ENCODE measurements at places on chromosomes 6 and 20.

GRCh38 chr6:144317736-144318135 lies 32.6 kb downstream of the UTRN start:
- DNase-seq = no peak

DNA sequence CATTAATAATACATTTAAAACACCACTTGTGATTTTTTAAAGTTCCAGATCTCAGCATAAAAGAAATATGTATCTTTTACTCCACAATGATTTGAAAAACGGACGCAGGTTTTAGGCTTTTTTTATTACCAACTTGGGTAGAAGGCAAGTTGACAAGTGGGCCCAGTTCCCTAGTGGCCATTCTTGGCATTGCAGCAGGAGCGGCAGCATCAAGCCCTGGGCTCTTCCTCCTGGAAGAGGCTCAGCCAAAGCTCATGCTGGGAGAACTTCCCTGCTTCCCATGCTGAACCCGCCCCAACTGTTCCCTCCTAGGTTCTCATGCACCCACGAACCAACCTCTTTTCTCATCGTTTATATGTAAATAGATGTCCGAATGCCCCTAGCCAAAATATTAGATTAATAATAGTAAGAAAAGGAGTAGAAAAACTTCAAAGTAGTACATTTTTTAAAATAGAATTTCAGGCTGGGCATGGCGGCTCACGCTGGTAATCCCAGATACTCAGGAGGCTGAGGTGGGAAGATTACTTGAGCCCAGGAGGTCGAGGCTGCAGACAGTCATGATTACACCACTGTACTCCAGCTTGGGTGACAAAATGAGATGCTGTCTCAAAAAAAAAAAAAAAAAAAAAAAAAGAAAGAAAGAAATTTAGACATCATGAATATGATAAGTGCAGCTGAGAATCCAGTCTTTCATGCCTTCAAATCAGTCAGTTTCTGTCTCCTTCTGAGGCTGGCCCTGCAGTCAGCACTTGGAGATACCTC lies 18.2 kb upstream of the MYB start:
- no peak for DNase-seq

- DNase-seq = no peak
Measured at GRCh38 chr20:62964700-62965099, 12.2 kb downstream of the SLC17A9 start.

DNA sequence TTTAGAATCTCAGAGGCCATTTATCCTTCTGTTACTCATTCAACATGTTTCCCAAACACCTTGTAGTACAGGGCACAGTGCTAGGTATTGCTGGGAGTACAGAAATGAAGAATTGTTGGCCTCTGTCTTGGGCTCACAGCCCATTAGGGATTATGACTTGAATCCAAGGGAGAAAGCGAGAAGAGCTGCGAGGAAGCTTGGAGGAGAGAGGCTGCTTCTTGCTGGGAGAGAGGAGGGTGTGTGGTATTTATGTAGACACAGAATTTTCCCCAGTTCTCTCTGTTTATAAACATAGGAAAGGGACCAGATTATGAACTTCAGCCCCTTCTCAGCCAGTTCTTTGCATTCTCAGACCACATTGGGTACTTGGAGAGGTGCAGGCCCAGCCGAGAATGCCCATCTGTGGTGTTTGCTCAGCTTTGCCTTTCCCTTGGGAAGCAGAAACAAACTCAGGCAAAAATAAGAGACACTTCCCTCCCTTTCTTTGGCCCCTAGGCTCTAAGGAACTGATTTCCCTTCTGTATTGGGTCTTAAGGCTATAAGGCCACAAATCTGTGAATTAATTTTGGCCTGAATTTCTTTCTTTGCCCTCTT lies 17.9 kb downstream of the CHMP4B start:
- no peak for DNase-seq

GRCh38 chr6:37209461-37210205 lies 39.7 kb downstream of the PIM1 start:
- peak; percentile 54 for DNase-seq

DNA sequence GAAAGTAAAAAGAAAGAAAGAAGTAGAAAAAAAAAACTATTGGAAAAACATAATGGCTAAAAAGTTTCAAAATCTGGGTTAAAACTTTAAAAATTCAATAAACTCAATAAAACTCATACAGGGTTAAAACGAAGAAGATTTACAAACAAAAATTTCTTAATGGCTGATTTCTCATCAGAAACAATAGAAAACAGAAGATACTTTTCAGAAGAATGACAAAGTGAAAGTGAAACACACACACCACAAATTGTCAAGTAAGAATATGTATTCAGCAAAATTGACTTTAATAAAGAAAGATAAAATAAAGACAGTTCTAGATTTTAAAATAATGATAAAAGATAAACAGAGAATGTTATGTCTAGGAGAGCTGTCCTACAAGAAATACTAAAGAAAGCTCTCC lies 618.9 kb upstream of the GJE1 start:
- no peak for DNase-seq

- DNase-seq = no peak
Measured at GRCh38 chr20:10476319-10476724, 41.2 kb downstream of the SLX4IP start.

GRCh38 chr20:1327241-1327653 lies 1.7 kb downstream of the SDCBP2 start:
- DNase-seq = no peak

DNA sequence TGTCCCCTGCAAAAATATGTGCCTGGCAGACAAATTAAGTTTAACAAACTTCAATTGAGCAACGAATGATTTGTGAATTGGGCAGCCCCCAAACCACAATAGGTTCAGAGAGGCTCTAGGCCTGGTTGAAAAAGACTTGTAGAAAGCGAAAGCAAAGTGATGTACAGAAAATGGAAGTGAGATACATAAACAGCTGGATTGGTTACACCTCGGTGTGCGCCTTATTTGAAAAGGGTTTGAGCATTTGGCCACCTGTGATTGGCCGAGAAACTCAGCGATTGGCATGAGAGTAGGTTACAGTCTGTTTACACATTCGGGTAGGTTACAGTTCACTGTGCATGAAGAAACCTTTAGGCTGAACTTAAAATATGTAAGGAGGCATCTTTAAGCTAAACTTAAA lies 136.9 kb downstream of the CD83 start:
- no peak for DNase-seq

DNA sequence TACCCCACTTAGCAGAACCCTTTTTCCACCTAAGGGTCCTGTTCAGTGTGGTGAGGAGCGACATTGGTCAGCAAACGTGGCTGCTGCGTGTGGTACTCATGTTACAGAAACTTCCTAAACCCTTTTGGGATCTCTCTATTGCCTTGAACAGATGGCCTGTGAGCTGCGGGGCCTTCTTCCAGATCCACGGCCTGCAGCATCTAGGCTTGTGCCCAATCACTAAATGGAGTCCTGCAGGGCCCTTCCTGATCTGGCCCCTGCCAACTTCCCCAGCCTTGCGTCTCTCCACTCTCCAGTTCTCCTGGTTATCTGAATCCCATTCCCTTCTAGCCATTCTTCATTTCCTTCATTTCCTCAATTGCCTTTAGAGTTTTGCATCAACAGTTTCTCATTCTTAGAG lies 85.6 kb downstream of the PDE7B start:
- DNase-seq = no peak

- no peak for DNase-seq
Measured at GRCh38 chr6:155089746-155090145, 94.6 kb downstream of the TIAM2 start.

- DNase-seq = no peak
Measured at GRCh38 chr20:51412333-51412871, 130.1 kb downstream of the NFATC2 start.

GRCh38 chr20:4038676-4039370 lies 23.5 kb upstream of the RNF24 start:
- no peak for DNase-seq

DNA sequence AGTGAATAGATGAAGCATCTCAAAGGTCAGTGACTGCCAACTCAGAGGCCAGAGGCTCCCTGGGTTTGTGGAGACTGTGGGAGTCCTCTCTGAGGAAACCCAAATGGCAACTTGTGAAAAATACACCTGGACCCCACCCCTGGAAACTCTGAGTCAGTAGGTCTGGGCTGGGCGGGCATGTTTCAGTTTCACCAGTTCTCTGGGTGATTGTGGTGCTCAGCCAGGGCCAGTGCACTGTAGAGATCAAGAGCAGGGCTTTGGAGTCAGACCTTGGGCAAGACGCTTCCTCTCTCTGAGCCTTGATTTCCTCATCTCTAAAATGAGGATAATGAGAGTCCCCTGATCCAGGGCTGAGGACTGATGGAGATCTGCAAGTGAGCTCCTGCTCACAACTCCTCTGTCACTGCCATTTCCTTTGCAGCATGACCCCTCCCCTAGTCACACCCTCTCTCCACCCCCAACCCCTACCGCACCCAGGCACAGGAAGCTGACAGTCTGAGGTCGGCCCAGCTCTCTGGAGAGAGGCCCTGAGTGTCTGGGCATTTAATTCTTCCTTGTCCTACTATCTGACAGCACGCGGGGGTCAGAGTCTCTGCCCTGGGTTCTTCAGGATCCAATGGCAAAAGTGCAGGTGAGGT lies 5.1 kb downstream of the DEF6 start:
- DNase-seq = peak; percentile 78

DNA sequence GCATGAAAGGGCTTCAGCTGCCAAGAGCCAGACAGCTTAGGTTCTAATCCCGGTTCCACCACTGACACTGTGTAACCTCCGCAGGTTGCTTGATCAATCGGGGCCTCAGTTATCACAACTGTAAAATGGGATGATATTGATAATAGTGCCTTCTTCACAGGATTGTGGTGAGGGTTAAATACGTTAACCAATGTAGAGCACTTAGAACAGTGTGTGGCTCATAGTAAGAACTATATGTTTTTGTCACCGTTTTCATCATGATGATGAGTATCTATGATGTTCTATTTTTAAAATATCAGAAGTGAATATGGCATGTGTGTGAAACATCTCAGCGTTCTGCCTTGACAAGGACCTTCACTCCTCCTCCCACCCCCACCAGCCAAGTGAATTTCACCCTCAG lies 10.3 kb upstream of the MAPK13 start:
- no peak for DNase-seq

- no peak for DNase-seq
Measured at GRCh38 chr6:156839129-156839528, 62.0 kb downstream of the ARID1B start.

DNA sequence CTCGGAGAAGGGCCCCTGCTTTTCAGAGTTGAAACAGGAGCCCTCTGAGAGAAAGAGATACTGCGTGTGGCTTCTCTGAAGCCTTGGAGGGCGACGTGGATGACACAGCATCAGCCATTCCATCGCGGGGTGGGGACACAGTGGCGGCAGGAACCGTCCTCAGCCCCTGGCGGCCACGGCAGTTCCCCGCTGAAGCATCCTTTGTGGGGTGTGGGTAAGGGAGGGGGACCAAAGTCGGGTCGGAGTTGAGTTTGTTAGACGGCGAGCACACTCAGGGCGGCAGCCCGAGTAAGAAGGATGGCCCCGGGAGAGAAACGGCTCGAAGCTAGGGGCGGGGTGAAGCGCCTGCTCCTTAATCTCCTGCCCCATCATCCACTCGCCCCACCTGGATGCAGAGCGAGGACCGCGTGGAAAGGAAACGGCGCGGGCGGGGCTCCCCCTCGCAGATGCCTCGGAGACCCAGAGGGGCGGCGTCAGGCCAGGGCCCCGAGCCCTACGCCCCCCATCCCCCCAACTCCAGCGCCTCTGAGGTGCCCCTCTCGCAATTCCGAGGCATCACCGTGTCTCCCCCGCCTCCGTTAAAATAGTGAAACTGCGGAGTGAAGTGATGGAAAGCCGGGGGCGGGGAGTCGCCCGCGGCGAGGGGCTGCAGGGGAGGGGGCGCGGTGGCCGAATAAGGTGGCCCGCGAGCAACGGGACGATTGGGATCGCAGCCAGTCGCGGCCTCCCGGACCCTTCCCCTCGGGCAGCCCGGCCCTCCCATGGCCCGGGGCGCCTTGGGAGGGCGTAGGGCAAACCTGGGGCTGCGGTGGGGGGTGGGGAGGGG lies 796 bp upstream of the RREB1 start:
- DNase-seq = peak; percentile 43

DNA sequence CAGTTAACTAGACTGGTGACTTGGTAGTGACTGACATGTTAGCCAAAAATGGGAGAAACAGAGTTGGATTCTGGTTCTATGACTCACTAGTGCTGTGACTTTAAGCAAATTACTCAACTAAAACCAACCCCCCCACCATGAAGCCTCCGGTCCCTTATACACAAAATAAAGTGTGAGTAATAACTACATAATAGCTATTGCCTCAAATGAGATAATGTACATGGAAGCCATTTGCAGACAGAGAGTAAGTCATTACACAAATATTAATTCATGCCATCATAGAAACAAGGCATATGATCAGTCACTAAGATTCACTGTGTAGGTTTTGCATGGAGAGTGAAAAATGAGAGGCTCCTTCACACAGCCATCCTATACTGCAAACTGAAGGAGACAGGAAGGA lies 111.9 kb downstream of the HIVEP2 start:
- no peak for DNase-seq

DNA sequence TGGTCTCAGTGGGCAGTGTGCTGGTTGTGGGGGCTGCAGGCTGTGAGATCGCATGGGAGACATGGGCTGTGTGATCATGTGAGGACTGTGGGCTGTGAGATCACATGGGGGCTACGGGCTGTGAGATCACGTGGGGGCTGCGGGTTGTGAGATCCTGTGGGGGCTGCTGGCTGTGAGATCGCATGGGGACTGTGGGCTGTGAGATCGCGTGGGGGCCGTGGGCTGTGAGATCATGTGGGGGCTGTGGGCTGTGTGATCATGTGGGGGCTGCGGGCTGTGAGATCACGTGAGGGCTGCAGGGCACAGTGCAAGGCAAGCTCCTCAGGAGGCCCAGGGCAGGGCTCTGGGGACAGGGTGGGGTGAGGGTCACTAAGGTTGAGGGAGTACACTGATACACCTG lies 140.5 kb upstream of the CST7 start:
- DNase-seq = no peak

GRCh38 chr6:76774781-76775384 lies 688.4 kb downstream of the HTR1B start:
- DNase-seq = no peak

DNA sequence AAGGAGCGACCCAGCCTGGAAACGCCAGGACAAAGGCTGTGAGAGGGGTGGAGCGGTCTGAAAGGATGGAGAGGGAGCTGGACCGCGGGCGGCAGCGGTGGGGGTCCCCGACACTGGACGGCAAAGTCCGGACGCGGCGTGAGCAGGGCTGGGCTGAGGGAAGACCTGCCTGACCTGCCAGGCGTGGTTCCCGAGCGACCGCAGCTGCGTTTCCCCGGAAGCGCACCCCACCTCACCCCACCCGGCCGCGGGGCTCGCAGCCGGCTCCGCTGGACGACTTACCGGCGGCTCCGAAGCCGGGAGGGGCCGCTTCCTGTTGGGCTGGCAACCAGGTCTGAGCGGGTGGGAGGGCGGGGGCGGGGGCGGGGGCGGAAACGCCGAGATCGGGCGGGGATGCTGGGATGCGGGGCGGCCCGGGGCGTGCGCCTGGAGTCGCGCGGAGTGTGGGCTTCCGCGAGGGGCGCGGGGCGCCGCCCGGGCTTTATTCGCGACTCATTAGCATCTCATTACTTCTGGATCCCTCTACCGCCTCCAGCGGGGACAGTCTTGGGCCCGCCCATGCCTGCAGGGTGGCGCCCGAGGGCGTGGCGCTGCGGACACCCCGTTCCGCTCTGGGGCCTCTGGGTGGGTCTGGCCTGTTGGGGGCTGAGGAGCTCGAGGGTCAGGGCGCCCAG lies at the start of gene MICAL1:
Gene MICAL1, minus strand, starts transcription at position 336 of the 674 bp plus-strand sequence. CDS start 1,576 bp downstream, outside the sequence.
- DNase-seq = peak; percentile 36

- no peak for DNase-seq
Measured at GRCh38 chr6:96466147-96466863, 55.3 kb upstream of the UFL1 start.

GRCh38 chr6:139369068-139369467 lies 5.4 kb downstream of the CITED2 start:
- no peak for DNase-seq

- no peak for DNase-seq
Measured at GRCh38 chr6:110067837-110068591, 89.9 kb downstream of the GPR6 start.
